Daoy (cell line): ENCODE measurements at places on chromosomes 1 and 21. TPM values are rescaled to one million over a fixed set of nuclear protein-coding genes. Genes with fewer than 3 reads are reported as not detected.

GRCh38 chr1:61058483-61059245 lies 23.7 kb upstream of the NFIA start:
- no peak for DNase-seq

NES gene
- total RNA-seq: 0.51 and 0.89 TPM in 2 replicates

ASCL5 gene
- not detected in 2 replicates for total RNA-seq

DNA sequence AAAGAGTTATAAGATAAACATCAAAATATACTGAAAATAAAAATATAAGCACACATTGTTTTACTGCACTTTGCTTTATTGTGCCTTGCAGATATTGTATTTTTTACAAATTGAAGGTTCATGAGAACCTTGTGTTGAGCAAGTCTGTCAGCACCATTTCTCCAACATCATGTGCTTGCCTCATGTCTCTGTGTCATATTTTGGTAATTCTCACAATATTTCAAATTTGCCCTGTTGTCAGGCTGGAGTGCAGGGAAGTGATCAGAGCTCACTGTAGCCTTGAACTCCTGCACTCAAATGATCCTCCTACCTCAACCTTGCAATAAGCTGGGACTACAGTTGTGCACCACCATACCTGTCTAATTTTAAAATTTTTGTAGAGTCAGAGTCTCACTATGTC lies 21.3 kb upstream of the CNIH3 start:
- no peak for DNase-seq

DNA sequence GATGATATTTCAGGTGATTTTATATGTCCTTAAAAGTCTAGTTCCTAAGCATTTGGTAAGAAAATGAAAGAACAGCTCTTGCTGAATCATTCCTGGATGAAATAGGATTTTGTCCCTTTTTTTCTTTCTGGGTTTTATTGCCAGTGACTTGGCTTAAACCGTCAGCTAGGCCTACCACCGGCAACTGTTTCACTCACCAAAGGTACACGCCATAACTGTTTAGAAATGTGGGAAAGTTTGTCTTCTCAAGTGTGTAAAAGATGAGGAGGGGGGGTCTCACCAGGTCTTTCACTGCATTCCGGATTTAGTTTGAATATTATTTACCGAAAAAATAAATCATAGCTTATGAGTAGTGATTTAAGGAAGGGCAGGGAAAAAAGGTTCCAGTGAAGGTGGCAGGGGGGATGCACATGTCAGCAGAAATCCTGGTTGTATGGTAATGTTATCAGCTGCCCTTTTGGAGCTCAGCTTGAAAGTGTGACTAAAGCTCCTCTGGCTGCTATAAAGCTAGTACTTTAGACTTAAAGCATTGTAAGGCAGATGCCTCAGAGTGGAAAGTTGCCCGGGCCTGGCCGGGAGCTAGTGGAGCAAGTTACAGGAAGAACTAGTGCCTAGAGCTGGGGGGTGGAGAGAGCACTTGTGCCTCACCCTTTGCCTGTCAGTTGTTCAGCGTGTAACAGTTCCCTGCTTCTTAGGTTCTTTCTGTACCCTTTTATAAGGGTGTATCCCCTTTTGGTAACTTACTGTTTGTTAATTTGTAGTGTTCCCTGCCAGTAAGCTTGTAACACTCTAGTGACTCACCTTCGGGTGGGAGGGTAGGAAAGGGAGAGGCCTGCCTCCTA lies 3.1 kb downstream of the ATP1A1 start:
- peak; percentile 87 for DNase-seq

GRCh38 chr1:153771841-153772593 lies 3.2 kb upstream of the SLC27A3 start:
- DNase-seq: peak; percentile 25

LMOD1 gene
- total RNA-seq: not detected in 2 replicates

DNA sequence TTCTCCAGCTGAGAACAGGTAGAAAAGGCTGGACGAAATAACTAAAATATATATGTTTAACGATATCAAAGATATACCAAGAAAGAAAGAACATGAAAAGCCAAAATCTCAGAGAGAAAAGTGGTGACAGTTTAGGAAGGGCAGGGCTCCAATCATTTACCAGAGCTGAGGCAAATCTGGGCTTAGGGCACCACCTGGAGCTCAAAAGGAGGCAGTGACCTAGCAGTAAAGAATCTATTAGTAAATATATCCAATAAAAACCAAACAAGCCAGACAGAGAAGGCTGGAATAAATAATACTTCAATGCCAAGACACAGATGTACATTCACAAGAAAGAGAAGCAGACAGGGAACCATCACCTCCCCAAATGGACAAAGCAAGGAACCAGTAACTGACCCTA lies 43.5 kb downstream of the CHIA start:
- DNase-seq: peak; percentile 33

AXDND1 gene
- total RNA-seq: 3.7 TPM in 1 of 2 replicates, not detected in the other

GRCh38 chr1:16139473-16139962 lies 16.4 kb downstream of the EPHA2 start:
- peak; percentile 96 for DNase-seq

LCE1A gene
- not detected in 2 replicates for total RNA-seq

DNA sequence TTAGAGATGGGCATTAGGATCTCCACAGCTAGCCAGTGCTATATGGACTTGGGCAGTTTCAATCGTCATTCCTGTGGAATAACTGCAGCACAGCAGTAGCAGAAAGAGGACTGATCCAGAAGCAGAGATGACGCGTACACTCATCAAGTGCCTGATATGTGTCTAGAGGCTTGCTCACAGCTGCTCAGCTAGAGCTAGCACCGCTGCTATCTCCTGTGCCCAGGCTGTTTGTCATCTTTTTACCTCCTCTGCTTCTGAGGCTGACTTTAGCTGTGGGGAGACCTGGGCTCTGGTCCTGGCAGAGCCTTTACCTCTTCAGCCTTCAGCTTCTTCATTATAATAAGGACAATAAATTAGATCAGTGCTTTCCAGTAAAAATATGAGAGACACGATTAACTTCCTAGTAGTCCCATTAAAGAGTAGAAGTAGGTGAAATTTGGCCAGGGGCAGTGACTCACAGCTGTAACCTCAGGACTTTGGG lies 5.3 kb downstream of the TENT5C start:
- no peak for DNase-seq

DNA sequence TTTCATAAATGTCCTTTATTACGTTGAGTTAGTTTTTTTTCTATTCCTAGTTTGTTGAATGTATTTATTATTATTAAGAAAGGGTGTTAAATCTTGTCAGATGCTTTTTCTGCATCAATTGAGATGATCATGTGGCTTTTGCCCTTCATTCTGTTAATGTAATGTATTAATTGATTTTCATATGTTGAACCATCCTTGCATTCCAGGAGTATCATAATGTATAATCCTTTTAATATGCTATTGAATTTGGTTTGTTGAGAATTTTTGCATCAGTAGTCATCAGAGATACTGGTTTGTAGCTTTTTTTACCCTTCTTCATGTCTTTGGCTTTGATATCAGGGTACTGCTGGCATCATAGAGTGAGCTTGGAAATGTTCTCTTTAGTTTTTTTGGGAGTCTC lies 100.0 kb downstream of the POFUT2 start:
- DNase-seq: no peak

CD2 gene
- not detected in 2 replicates for total RNA-seq

- peak; percentile 79 for DNase-seq
Observed at GRCh38 chr1:29711582-29712283, 475.4 kb downstream of the PTPRU start.

AMPD1 gene
- not detected in 2 replicates for total RNA-seq

GRCh38 chr1:206010060-206010459 lies 6.9 kb upstream of the RAB7B start:
- no peak for DNase-seq

GRCh38 chr21:21664871-21665270 lies 666.7 kb downstream of the NCAM2 start:
- DNase-seq: no peak

DNA sequence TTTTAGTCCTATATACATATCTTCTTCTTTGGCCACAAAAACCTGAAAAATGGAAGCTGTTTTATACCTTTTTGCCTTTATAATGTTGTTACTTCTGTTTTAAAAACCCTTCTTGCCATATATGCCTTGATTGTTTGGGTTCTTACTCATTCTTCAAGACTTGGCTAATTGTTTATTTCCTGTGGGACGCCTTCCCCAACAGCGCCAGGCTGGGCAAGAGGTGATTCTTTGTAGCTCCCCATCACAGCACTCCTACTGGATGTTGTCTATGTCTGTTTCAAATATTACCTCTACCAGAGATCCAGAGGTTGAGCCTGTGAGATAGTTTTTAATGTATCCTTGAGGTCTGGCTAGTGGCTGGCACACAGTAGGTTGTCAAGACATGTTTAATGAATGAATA lies 73.2 kb upstream of the CYP2J2 start:
- DNase-seq: peak; percentile 63

SOX13 gene
- total RNA-seq: 4.2 and 6.1 TPM in 2 replicates

PDZK1 gene
- 0.69 and 1.3 TPM in 2 replicates for total RNA-seq

OR2AK2 gene
- total RNA-seq: not detected in 2 replicates

DNA sequence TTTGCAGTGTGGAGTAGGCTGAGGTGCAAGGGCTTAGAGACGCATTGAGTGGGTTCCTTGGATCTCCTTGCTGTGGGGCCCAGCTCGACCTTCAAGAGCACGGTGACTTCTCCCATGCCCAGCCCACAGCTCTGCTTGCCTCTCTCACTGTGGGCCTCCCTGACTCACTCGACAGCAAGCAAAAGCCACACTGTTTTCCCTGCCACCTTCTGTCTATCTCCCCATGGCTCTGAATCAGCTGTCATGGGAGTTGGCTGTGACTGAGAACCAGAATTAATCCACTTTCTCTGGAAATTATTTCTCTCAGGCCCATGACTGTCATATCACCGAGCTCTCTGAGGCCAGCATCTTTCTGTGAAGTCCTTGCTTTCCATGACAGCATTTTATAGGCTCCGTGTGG lies 140.7 kb downstream of the NOS1AP start:
- DNase-seq: no peak

DNA sequence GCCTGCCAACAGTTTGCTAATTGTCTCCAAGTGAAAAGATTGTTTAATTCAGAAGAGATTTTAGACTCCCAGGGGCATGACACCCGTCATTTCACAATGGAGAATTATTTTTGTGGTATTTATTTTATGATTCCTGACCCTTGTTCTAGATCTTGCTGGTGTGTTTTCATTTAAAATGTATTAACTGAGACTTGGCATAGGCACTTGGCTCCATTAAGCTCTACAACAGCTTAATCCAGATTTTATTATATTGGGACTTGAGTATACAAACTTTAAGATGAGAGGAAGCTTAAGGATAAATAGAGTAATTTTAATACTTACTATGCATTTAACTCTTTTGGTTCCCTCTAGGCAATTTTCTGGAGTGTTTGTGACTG lies 101.3 kb upstream of the KCNE2 start:
- DNase-seq: no peak

ADAMTS5 gene
- total RNA-seq: 2.4 and 3.1 TPM in 2 replicates

FCER1G gene
- total RNA-seq: 1.5 TPM in 1 of 2 replicates, not detected in the other

- no peak for DNase-seq
Observed at GRCh38 chr1:222053790-222054294, 312.0 kb upstream of the DUSP10 start.

GRCh38 chr21:22584308-22584707 lies 1586.1 kb downstream of the NCAM2 start:
- DNase-seq: no peak

GRCh38 chr1:33516891-33517567 lies 44.6 kb downstream of the ZSCAN20 start:
- DNase-seq: no peak

DNA sequence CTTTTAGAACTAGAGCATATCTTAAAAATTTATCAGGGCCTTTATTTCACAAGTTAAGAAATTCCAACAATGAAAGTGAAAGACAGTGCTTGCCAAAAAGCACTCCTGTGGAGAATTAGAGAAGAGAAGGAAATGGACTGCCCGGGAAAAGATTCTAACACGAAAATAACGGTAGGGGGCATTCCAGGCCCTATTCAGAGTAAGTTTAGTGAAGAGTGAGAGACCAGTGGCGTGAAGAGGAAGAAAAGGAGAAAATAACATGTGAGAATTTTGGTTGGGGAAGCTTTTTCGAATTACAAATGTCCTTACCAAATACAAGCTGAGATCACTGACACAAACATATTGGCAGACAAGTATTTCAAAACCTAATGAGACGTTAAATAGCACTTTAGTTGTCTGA lies 38.4 kb upstream of the RBM34 start:
- no peak for DNase-seq
